ENCODE measurements at places on chromosomes 1 and 21.

GRCh38 chr1:167208624-167208976, 12.1 kb upstream of the POU2F1 start:
- DNase-seq: no peak

DNA sequence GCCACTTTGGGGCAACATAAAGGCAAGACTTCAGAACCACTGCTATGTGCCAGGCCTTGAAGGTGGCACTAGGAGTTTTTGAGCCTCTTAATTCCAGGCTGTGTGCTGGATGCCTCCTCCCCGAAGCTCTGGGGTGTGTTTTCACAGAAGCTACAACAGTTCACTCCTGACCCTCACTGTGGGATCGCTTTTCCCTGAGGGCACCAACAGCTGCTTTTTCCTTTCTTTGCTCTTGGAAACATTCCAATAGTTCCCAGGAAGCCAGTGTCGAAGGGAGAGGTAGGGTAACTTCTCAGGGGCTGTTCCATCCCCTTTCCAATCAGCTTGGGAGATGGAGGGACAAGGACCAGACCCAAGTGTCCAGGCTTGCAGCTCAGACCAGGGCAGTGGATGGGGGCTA, 153.4 kb downstream of the C1orf94 start:
- DNase-seq: no peak

- no peak for DNase-seq
Observed at GRCh38 chr1:228157729-228158126, 7.9 kb upstream of the IBA57 start.

- no peak for DNase-seq
Observed at GRCh38 chr1:170240409-170240808, 94.7 kb downstream of the NTMT2 start.

- no peak for DNase-seq
Observed at GRCh38 chr1:914891-915280, 8.8 kb upstream of the SAMD11 start.

DNA sequence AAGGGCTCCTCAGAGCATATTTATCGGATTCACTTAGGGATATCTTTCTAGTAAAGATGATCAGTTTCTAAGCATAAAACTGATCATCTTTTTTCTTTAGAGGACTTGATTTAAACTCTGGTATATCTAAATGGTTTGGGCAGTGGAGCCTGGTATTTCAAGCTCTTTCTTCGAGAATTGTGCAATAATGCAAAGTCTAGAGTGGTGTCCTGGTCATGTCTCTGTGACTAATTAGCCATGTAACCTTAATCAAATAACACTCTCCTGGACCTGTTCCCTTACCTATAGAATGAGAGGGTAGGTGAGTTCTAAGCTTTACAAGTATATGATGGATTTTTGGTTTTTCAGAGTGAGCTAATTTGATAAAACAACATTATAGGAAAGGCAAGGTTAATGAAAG, 225.2 kb downstream of the RPS6KC1 start:
- no peak for DNase-seq

DNA sequence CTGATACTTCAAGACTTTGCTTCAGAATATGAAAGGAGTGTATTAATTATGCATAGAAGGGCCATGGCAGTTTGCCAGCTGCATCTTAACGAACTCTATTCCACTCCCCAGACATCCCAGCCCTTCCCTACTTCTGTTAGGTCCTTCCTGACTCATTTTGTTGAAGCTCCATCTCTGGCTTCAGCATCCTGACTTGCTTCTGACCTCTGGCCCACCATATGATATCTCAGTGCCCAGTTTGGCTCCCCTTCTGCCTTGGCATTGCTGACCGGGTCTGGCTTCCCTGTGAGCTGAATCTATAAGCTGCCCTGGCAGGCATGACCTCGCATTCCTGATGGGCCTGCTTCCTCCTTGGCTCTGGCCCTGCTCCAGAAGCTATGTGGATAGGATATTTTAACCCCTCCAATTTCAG, 27.6 kb upstream of the ARHGAP29 start:
- no peak for DNase-seq

GRCh38 chr21:42574234-42575027, 60.8 kb downstream of the SLC37A1 start:
- DNase-seq: no peak

- no peak for DNase-seq
Observed at GRCh38 chr1:225888289-225888897, 553 bp downstream of the LEFTY1 start.

- no peak for DNase-seq
Observed at GRCh38 chr1:4221107-4221506, 321.0 kb upstream of the C1orf174 start.

DNA sequence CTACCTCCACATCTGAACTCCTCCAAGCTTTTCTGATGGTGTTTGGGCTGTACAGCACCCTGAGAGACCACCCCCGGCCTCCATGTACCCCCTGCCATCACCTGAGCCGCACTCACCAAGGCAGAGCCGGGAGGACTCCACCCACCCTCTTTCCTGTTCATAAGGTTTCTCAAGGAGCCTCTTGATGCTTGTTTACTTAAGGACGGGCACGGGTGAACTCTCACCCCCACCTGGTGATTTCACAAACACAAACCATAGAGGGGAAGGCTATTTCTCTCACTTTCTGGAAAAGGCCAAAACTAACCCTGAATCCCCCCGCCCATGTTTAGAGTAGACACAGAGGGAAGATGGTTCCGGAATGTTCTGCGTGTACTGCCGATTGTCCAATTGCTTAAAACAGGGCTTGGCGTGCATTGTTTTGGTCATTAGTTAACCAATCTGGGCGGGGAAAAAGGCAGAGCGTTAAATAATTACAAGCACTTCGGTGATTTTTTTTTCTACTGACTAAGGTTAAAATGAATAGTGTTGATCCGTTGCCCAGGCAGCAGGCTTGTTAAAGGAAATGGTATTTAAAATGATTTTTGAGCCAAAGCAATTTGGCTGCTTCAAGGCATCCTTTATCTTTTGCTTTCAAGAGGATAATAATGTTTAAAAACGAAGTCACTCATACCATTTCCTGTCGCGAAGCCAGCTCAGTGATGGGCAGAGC, 279.8 kb upstream of the VAMP3 start:
- DNase-seq: no peak

GRCh38 chr1:37699147-37699546, 6.8 kb downstream of the CDCA8 start:
- no peak for DNase-seq

GRCh38 chr1:246332078-246332477, 175.0 kb downstream of the SMYD3 start:
- no peak for DNase-seq

- no peak for DNase-seq
Observed at GRCh38 chr21:41008974-41009373, 159.0 kb upstream of the BACE2 start.

GRCh38 chr1:225917536-225917935, 6.5 kb downstream of the PYCR2 start:
- DNase-seq: no peak

DNA sequence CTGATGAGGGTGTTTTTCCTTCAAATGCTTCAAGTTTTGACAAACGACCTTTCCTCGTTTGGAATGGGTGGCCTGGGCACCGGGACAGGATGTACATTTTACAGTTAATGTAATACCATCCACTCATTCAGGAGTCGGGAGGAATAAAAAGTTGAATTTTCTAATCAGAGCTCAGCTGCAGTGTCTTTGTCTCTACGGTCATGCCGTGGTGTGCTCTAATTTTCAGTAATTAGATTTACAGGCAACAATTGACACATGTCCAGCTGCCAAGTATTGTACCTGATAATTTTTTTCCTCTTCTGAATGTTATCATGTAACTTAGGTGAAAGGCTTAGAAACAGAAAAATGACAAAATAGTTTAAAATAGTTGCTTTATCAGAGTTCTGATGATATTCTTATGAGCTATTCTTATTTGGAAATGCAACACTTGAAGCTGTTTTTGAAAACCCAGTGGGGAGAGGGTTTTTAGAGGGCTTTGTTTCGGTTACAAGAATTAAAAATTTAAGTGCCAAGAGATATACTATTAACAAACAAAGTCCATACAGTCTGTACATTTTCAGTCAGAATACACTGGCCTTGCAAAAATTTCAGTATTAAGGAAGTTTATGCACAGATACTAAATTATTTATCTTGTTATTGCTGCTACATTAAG, 1.0 kb downstream of the CDKN2C start:
- no peak for DNase-seq

- no peak for DNase-seq
Observed at GRCh38 chr1:118032883-118033282, 103.3 kb downstream of the WDR3 start.

- no peak for DNase-seq
Observed at GRCh38 chr21:22468893-22469292, 1470.7 kb downstream of the NCAM2 start.

- no peak for DNase-seq
Observed at GRCh38 chr1:210822932-210823331, 311.0 kb downstream of the KCNH1 start.

DNA sequence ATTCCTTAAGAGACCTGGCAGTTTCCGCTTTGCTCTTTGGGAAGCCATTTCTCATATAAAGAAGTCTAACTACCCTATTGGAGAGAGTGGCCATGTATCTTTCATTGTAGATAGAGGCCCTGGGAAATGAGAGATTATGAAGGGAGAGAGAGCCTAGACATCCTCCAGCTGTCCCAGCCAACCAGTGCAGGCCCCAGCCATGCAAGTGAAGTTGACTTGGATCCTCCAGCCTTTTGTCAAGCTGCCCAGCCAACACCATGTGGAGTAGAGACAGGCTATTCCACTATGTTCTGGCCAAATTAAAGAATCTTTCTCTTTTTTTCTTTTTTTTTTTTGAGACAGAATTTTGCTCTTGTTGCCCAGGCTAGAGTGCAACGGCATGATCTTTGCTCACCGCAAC, 7.1 kb upstream of the ANP32E start:
- DNase-seq: no peak

DNA sequence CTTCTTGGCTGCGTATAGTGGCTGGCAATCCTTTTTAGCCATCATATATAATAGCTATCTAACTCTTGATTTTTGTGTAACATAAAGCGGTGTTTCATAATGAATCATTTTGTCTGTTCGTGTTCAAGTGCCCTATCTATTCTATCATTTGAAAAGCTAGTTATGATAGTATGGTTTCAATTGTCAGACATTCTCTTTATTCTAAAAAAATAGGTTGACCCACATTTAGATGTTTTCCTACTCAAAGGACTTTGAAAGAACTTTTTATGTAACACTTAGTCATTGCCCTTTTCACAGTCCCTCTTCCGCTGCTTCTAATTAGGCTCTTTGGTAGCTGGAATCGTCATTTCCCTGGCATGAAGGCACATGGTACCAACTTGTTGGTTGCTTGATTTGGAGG, 272.2 kb upstream of the B3GALT2 start:
- no peak for DNase-seq

DNA sequence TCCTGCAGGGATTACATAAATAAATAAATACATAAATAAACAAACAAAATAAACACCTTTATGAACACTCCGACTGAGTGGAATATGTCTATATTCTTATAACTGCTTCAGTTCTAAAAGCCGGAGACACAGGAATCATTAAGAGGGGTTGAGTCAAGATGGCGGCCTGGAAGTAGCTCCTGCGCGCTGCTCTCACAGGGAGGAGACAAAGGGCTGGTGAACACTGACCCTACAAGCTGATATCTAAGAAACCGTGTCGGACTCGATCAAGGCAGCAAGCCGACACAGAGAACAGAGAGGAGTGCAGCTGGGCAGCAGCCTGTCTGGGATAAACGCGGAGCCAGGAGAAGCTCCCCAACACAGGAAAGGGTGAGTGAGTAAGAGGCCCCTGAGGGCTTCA, 1098.6 kb upstream of the NCAM2 start:
- DNase-seq: no peak

DNA sequence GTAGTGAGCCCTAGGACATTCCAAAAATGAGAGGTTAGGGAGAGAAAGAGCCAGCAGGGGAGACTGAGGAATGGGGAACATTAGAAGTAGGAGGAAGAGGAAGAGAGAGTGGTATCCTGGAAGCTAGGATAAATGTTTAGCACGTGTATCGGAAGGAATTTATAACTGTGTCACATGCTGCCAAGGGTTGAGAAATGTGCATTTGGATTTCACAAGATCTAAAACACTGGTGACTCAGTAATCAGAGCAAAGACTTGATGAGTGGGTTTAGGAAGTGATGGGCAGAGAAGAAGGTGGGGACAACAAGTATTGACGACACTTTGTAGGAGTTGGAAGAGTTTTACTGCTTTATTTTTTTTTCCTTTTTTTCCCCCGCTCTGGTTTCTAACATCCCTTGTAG, 193.9 kb downstream of the FMN2 start:
- no peak for DNase-seq

GRCh38 chr1:166956057-166956850, 19.1 kb downstream of the ILDR2 start:
- DNase-seq: no peak

- DNase-seq: no peak
Observed at GRCh38 chr1:184569106-184569505, 182.3 kb downstream of the C1orf21 start.

DNA sequence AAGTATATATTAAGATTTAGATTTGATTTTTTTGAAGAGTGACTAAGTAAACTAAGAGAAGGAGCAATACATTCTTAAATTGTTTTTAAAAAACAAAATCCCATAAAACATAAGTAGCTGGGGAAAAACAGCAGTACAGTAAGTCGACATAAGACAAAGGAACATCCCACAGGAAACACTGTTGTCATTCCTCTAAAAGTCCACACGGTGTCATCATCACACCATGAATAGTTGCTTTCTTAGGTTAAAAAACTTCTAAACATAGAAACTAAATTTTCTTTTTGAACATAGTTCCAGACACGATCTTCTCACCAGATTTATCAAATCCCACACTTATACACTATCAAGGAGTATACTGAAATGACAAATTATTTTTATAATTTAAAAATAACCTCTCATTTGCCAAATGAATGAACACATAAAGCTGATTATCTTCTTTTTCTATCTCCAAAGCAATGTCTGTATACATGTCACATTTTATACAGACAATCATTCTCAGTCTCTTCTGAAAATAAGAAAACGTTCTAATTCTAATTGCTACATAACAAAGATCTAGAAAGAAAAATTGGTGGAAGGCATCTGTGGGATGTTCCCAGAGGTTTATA, 15.8 kb downstream of the ODF2L start:
- DNase-seq: no peak

DNA sequence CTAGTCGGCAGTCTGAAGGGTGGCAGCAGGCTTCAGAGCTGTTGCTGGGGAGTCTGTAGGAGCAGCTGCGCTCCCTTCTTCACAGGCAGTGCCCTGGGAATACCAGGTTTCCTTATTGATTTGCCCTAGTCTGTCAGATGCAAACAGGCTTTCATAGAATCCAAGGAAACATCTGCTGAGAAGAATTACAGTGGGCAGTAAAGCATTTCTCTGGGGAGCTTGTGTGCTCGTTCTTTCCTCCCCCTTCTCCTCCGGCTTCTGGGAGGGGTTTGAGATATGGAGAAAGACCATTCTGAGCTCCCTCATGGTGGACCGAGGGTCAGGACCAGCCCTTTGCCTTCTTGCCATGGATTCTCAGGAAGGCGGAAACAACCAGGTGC, 25.4 kb upstream of the PARP1 start:
- no peak for DNase-seq
